ENCODE measurements at places on chromosomes 7 and 10.

- H3K27me3 ChIP-seq, result no peaks in the 10 kb centered on the region
- peaks cover 60% of the 10 kb centered on the region for H3K4me1 ChIP-seq
- no peak overlapping the region for H3K27ac ChIP-seq
- H3K36me3 ChIP-seq, result no peaks in the 10 kb centered on the region
- H3K4me3 ChIP-seq, result no peak overlapping the region
Measured at GRCh38 chr10:62233356-62234076, 35.1 kb downstream of the RTKN2 start.

DNA sequence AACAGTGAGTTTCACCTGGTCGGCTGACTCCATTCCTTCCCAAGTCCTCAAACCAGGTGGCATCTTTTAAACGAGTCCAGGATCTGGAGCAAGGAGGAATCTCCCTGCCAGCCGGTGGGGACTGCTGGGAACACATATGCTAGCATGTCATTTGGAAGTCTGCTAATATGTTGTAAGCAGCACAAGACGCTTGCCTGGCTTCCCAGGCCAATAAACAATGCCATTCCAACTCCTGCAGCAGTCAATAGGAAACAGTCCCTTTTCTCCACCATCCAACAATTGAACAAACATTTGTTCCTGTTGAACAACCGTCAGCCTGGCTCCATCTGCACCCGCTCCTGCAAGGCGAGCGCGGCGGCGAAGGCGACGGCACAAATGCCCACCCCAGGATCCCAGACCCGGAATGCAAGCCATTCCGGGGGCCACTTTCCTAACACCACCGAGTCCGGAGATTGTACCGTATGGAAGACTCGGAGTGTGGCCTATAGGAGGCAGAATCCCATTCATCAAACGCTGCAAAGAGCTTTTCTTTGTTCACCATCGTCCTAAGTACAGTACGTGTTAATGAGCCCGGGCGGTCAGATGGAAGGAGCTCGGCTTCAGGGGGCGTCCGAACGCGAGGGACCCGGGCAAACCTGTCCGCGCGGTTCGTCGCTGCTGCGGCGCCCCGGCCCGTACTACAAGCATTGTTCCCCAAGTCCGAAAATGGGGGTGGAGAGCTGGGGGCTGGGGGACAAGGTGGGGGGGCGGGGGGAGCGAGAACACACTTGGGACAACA, 1.6 kb downstream of the FAM53B start:
- H3K27me3 ChIP-seq, result no peaks in the 10 kb centered on the region
- no peaks in the 10 kb centered on the region for H3K36me3 ChIP-seq
- H3K4me1 ChIP-seq, result no peaks in the 10 kb centered on the region
- peak overlapping the region; percentile 84 for H3K27ac ChIP-seq
- H3K4me3 ChIP-seq, result peak overlapping the region; percentile 65

DNA sequence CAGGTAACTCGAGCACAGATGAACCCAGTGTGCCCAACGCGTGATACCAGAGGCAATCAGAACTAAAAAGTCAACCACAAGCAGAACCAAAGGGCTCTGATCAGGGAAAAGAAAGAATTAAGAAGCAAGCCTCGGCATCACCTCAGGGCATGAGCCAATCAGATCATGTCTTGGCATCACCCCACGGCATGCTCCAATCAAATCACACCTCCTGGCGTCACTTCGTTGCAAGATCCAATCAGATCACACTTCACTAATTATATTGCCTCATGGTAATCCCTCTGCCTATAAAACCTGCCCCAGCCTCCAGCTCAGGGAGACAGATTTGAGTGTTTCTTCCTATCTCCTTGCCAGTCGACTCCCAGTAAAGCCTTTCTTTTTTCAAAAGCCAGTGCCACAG, 46.8 kb downstream of the TYW1B start:
- no peak overlapping the region for H3K4me3 ChIP-seq
- H3K4me1 ChIP-seq, result no peaks in the 10 kb centered on the region
- peaks cover 2% of the 10 kb centered on the region for H3K36me3 ChIP-seq
- no peaks in the 10 kb centered on the region for H3K27me3 ChIP-seq
- no peak for DNase-seq

DNA sequence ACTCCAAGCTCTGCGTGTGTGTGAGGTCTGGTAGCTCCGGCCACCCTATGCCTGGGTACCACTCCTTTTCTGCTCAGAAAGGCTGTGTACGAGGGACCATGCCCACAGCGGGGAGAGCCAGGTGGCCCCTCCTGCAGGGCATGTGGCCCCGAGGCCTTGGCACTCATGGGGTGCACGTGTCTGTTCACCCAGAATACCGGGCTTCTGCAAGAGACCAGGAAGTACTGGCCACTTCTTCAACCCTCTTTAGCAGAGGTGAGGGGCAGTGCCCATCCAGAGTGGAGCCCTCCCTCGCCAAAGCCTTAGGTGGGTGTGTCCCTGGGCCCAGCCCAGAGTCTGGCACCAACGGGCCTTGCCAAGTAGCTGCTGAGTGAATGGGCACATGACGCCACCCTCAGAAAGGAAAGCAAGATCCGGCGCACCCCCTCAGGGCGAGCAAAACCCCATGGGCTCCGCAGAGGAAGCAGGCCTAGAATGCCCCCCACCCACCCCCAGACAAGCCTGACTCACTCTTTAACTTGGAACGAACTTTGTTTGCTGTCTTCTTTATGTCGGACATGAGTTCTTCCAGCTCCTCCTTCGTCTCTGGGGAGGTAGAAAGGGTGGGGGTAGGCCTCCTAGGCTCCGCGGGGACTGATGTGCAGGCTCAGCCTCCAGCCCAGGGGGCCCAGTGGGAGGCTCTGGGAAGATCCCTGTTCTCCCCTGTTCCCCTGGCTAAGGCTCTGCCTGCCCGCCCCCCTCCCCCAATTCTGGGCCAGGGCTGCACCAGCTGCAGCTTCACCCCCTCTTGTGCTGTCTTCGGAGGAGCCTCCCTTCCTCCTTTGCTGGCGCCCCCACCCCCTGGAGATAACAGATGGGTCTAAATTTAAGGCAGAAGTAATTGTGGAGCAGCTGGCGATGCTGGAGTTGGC, 14.6 kb downstream of the STX1A start:
- H3K4me3 ChIP-seq, result no peak overlapping the region
- DNase-seq, result peak; percentile 84
- H3K36me3 ChIP-seq, result no peaks in the 10 kb centered on the region

DNA sequence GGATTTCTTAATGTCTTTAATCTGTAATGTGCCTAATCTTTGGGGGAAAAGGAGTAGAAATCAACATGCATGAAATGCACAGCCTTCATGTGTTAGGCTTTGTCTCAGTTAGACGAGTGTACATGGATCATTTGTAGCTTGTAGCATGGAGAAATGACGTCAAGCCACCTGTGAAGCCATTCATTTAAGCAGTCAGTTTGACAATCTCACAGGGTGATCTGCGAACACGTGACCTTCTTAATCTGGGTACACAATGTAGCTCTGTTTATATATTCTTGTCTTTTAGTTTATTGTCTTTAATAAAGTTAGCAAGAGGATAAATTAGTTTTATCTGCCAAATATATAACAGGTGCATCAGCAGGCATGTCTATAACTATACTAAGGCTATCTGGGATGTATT, 351.9 kb upstream of the LRGUK start:
- H3K27me3 ChIP-seq, result no peaks in the 10 kb centered on the region
- H3K27ac ChIP-seq, result no peak overlapping the region
- no peaks in the 10 kb centered on the region for H3K36me3 ChIP-seq
- no peaks in the 10 kb centered on the region for H3K4me1 ChIP-seq
- H3K4me3 ChIP-seq, result no peak overlapping the region
- no peak for DNase-seq

DNA sequence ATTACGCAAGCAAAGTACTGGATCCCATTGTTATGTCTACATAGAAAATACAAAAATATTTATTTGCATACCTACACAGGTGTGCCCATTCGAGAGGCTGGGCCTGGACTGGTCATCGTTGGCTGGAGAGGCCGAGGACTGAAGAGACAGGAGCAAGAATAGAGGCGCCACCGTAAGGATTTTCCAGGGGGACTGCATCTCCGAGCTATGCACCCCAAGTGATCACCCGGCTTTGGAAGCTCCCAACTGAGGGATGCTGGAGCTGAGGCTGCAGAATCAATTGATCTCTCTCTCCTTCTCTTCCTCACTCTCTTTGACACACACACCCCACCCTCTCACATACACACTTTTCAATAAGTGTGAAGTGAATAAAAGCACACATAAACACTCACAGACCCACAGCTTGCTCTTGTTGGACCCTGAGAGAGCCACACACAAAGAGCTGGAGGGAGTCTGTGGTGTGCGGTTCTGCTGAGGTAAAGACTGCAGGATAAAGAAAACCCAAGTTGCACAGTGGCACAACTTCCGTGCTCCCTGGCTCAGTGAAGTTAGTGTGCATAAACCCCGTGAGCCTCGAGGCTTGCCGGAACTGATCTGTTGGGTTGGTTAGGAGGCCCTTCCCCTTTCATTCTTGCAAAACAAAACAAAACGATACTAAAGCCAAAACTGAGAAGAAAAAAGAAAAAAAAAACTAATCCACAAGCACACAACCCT, at the start of gene AOAH:
AOAH (minus strand) TSS at position 544 of the 714 bp plus-strand sequence; CDS start at position 198, 346 bp downstream.
- no peaks in the 10 kb centered on the region for H3K27me3 ChIP-seq
- peak within 1 kb of the TSS; percentile 2 for H3K4me3 ChIP-seq
- H3K36me3 ChIP-seq, result no peaks in the 10 kb centered on the region
- no peak for DNase-seq
- no peak within 1 kb of the TSS for H3K27ac ChIP-seq

GRCh38 chr10:89156161-89156835, 50.8 kb downstream of the CH25H start:
- H3K27ac ChIP-seq, result no peak overlapping the region
- H3K36me3 ChIP-seq, result no peaks in the 10 kb centered on the region
- DNase-seq, result no peak
- no peaks in the 10 kb centered on the region for H3K27me3 ChIP-seq
- no peak overlapping the region for H3K4me3 ChIP-seq
